ENCODE measurements at places on chromosomes 12 and 14. TPM values are rescaled to one million over a fixed set of nuclear protein-coding genes. Genes with fewer than 3 reads are reported as not detected.

The ZFHX2 gene
- 0.23 TPM for total RNA-seq

The LTBP2 gene
- 7.6 TPM for total RNA-seq

The LPAR5 gene
- total RNA-seq = not detected

The CCDC38 gene
- not detected for total RNA-seq

The DNAL1 gene
- 40.2 TPM for total RNA-seq

The STAB2 gene
- total RNA-seq = not detected

The ADGRD1 gene
- 15.6 TPM for total RNA-seq

The HOXC12 gene
- 6.0 TPM for total RNA-seq

The POLE2 gene
- 60.2 TPM for total RNA-seq

The C1QL4 gene
- 0.06 TPM for total RNA-seq

The CLEC1A gene
- 0.06 TPM for total RNA-seq

The KRT78 gene
- total RNA-seq = not detected

The SLCO1B1 gene
- not detected for total RNA-seq

The NEUROD4 gene
- total RNA-seq = not detected

The G2E3 gene
- total RNA-seq = 51.5 TPM

The DBX2 gene
- total RNA-seq = not detected

The OLR1 gene
- 0.06 TPM for total RNA-seq

The CLEC12A gene
- not detected for total RNA-seq

The CAPRIN2 gene
- 14.8 TPM for total RNA-seq

The NPFF gene
- not detected for total RNA-seq

The PMCH gene
- total RNA-seq = not detected

The ACACB gene
- 2.3 TPM for total RNA-seq

The SIX6 gene
- 0.12 TPM for total RNA-seq

The RPL10L gene
- 6.9 TPM for total RNA-seq

The PTPRR gene
- 3.5 TPM for total RNA-seq

The SAMD15 gene
- total RNA-seq = 4.5 TPM

The FZD10 gene
- total RNA-seq = 0.17 TPM

The UNC119B gene
- total RNA-seq = 11.2 TPM

The NUMB gene
- total RNA-seq = 12.9 TPM

The FAIM2 gene
- 0.34 TPM for total RNA-seq

The LBHD2 gene
- not detected for total RNA-seq

The RPGRIP1 gene
- total RNA-seq = not detected

The PLEKHG3 gene
- 30.9 TPM for total RNA-seq

The ALX1 gene
- total RNA-seq = 1.0 TPM

The NKX2-1 gene
- total RNA-seq = 4.7 TPM

The BLTP3B gene
- total RNA-seq = 25.8 TPM

The USP44 gene
- total RNA-seq = 0.95 TPM

The RNF212B gene
- not detected for total RNA-seq

The PLA2G1B gene
- total RNA-seq = not detected

The PRB4 gene
- total RNA-seq = not detected

The MRPL42 gene
- 194 TPM for total RNA-seq

The KRT79 gene
- total RNA-seq = 0.57 TPM

The MIP gene
- total RNA-seq = not detected

The CDC42BPB gene
- 51.5 TPM for total RNA-seq

The LALBA gene
- not detected for total RNA-seq

The POTEM gene
- 0.57 TPM for total RNA-seq

All from Daoy (cell line).